ENCODE measurements at places on chromosomes 1 and 21. TPM values are rescaled to one million over a fixed set of nuclear protein-coding genes. Genes with fewer than 3 reads are reported as not detected.
A peak's percentile ranks its signal among the peaks of the same experiment; 100 is the strongest.

The ERG gene
- 15.6 TPM for polyA plus RNA-seq

The PROK1 gene
- polyA plus RNA-seq = not detected

The PPFIA4 gene
- polyA plus RNA-seq = 15.9 TPM

The PGLYRP4 gene
- not detected for polyA plus RNA-seq

The GJA9 gene
- polyA plus RNA-seq = 0.47 TPM

The RBP7 gene
- polyA plus RNA-seq = 18.6 TPM

The SPATA1 gene
- 3.2 TPM for polyA plus RNA-seq

The TMEM39B gene
- 20.4 TPM for polyA plus RNA-seq

The FCRLB gene
- polyA plus RNA-seq = 6.1 TPM

The IL12RB2 gene
- polyA plus RNA-seq = 0.81 TPM

The CACNA1S gene
- 0.76 TPM for polyA plus RNA-seq

The OR6N1 gene
- not detected for polyA plus RNA-seq

The LCE1C gene
- not detected for polyA plus RNA-seq

The CA6 gene
- polyA plus RNA-seq = not detected

DNA sequence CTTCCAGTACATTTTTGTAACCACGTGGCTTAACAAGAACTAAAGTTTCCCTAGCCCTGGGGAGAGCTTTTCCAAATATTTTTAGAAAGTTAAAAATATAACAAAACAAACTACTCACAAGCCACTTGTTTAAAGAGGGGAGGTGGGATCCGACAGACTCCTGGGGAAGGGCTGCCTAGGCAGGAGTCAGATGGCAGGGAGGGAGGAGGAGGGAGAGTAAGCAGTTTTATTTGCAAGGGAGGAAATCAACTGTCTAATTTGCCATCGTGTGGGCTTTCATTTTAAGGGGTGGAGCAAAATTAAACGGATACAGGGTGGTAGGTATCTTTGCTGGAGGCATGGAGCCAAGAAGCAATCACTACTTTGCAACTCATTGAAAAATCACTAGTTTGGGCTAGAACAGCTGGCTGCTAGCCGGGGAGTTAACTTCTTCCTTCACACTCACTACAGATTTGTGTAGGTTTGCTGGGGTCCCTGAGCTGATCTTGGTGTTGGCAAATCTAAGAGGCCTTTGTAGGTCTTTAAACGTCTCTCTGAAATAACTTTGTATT is 8.8 kb downstream of the BARHL2 start:
- DNase-seq = no peak

- DNase-seq = no peak
Measured at GRCh38 chr1:16321176-16321867, 31.0 kb downstream of the FBXO42 start.

DNA sequence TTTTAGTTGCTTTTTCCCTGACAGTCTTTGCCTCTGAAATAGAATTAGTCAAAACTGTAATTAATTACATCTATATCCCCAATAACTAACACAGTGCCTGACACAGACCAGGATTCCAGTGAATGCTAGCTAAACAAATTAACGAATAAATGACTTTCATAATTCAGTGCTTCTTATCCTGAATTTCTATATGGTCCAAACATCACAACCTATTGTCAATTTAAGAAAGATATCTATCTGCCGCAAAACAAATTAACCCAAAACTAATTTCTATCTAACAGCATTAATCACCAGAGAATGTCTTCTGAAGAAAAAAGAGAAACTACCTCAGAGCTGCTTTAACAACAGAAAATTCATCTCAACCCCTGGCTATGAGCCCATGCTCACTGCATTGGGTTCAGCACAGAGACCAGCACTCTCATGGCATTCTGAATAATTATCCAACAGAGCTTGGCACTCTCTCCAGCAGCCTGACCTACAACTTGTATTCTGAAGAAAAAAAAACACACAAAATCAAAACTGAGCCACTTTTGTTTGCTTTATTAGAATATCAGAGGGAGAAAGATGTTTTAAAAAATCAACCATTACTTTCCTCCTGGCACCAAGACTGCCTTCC is 547.3 kb upstream of the BEND5 start:
- no peak for DNase-seq

GRCh38 chr1:30363031-30363430 is 360.4 kb downstream of the MATN1 start:
- DNase-seq = no peak

DNA sequence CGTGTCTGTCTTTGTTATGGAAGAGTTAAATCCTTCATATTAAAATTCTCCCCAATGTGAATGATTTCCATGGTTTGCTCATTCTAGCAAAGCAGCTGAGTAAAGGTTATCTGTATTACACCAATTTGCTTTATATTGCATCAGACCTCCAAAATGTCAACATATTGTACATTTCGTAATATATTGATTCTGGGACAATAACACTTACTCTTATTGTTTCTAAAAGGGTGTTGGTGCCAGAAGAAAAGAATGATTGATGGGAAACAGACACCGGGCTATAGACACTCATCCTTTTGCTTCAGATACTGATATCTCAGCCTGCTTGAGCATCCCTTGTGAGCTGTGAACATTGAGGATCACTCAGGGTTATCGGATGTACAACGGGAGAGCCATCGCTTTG is 7.0 kb downstream of the NTNG1 start:
- no peak for DNase-seq

DNA sequence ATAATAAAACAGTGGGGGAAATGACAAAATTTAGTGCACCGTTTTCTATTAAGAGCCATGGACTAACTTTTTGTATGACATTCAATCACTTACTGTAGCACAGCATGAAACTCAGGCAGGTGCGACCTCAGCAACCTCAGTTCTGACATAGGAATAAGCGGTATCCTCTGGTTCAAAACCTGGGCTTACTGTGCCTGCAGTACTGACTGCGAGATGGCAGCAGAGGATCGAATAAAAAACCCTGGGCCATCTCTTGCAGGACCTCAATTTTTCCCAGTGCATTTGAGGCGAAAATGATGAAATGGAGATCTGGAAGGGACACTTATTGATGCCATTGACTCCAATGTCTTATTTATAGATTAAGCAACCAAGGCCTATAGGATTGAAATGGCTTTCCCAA is 214.7 kb downstream of the ADGRL2 start:
- no peak for DNase-seq

DNA sequence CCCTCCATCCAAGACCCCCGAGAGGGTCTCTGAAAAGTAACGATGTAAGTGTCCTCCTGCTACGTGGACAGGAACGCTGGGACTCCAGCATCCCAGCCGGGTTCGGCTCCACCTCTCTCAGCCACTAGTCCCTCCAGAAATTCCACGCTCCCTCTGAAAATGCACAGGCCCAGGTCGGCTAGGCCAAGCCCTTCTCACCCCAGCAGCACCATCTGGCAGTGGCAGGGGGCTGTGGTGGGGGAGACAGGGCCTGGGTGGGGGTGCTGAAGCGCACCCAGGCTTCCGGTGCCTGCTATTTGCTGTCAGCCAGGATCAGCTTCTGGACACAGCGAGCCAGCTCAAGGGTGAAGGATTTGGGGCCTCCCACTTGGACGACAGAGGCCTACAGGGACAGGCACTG is 73.3 kb downstream of the ARHGEF16 start:
- no peak for DNase-seq

- no peak for DNase-seq
Measured at GRCh38 chr1:184973272-184974055, 844 bp downstream of the NIBAN1 start.

GRCh38 chr1:76938304-76938703 is 71.0 kb downstream of the ST6GALNAC5 start:
- no peak for DNase-seq

- DNase-seq = no peak
Measured at GRCh38 chr1:238927899-238928298, 458.5 kb upstream of the CHRM3 start.

DNA sequence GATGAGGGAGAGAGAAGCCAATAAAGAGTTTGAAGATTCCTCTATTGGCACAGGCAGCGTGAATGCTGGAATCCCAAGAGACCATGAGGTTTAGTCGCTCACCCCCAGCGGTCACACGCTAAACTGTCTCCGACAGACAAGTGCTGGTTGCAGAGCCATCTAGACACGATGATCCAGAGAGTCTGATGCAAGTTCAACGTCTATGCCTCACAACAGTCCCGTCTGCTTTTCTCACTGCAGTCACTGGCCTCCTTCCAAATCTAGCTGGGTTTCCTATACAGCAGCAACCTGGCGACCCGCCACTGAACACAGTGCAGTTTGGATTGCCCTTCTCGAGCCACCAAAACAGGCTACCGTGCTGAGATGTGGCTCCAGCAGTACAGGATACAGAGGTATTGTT is 98.6 kb upstream of the KRTAP19-8 start:
- DNase-seq = no peak

DNA sequence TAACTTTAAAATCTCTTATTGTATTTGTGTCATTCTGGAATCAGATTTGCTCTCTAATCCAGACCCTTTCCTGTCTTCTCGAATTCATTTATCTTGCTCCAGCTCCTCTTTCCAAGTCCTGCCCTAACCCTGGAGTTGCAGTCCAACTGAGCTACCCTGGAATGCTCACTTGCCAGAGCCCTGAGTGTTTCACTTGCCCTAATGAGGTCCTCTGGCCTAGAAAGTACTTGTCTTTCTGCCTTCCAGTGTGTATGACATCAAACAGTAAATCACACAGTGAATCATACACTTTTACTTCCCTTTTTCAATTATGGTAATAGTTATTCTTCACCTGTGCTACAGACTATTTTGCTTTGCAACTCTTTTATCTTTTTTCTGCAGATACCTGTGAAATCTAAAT is 96.9 kb downstream of the NEK7 start:
- no peak for DNase-seq

DNA sequence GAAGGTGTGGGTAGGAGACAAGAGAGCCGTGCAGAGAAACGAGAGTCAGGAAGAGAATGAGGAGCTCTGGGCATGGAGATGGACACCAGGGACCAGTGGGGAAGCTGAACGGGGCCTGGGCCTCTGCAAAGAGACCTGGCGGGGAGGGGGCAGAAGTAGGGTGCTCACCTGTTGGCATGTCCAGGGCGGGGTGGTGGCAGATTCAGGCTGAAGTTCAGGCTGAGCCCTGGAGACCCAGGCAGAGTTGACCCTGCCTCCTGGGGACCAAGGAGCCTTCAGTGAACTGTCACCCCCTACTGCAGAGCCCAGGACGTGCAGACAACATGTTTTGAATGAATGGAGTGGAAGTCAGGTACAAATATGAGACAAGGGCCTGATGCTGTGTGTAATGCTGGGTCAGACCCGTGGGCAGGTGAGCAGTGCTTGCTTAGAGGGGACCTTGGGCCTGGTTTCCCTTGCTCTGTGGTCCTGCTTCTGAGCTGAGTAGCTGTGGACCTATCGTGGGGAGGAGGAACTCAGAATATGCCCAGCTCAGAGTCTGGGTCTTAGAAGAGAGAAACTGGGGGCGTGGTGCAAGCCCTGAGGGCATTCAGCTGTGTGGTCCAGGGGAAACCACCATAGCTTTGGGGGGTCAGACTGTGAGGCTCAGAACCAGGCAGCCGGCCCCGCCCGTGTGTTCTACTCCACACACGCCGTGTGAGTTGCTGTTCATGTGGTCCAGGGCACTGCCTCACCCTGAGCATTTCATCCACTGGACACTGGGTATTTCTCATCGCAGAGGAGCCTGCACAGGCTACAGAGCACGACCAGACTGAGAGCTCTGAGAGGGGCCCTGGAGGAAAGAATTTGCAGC is 21.3 kb upstream of the UMODL1 start:
- DNase-seq = no peak

- DNase-seq = no peak
Measured at GRCh38 chr1:22287946-22288520, 145.1 kb upstream of the WNT4 start.

DNA sequence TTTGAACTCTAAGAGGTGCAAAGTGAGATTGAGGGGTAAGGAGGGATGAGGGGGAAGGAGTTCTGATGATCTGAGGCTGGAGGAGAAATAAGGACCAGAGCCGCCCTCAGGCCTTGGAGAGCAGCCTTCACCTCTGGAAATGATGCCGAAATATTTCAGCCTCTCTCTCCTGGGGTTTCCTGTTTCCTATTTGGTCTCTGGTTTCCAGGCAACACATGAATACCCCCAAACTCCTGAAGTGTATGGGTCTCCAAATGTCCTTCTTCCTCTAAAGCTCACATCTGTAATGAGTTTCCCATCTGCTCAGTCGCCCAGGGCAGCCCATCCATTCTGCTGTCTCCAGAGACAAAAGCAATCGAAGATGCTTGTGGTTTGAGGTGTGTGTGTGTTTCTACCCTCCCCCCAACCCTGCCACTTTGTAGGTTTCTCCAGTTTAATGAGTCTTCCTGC is 52.0 kb upstream of the FAM20B start:
- peak; percentile 16 for DNase-seq

- DNase-seq = no peak
Measured at GRCh38 chr1:92354259-92354658, 55.4 kb downstream of the RPAP2 start.

DNA sequence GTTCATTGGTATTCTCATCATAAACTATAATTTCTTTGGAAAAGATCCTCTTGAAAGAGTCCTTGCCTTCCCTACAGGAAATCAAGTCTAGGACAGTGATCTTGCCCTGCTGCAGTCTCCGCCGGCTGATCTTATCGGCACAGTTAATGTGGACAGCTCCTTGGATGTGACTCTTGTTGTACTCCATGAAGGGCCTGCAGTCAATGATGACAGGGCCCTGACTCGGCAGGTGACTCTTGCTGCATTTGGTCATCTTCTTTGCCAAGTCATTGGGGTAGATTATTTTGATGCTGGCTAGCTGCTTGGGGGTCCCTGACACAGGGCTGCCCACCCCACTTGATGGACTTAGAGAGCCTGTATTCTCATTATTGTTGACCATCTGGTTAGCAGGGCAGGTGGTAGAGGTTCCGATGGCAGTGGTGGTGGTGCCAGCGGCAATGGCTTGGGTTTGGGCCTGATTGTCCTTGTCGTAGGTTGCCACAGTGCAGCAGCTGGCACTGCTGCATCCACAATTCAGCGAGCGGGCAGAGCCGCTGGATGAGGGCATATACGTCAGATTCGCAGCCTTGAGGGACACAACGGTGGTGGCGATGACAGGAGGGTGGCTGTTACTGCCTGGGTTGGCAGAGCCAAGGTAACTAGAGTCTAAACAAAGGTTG is 2.7 kb downstream of the DUSP10 start:
- no peak for DNase-seq

DNA sequence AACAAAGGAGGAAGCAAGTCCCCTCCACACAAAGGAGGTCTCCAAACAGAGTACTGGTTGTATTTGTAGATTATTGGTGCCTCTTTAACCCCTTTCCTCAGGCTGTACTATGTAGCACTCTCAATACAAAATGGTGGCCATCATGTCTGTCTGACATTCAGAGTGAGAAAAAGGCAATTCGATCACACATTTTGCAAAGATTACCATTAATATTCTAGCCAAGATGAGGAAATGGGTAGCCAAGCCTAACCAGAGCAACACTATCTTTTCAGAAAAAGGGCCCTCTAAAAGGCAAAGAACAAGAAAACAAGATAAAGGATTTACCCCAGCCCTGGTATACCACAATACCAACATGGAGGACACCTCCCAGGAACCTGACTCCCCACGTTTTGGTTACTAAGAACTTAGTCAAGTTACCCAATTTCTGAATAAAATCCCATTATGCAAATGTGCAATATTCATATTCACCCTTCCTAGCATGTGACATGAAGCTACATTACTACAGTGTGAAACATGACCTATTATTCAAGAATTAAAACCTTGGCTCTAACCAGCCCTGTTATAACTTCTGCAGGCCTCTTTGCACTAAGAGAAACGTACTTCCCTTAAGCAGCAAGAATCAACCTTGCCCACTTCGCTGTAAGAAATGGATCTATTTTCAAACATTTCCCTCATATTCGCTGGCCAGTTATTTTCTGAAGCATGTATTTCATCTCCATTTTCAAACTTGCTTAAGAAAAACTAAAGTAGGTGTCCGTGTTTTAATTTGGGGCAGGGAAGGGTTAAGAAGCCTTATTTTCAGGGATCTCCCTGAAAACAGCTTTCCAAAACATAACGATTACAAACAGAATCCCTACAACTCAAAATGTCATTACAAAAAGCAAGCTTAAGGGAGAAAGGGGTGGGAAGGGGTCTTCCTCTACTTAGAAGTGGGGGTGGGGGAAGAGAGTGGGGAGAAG is 2.1 kb downstream of the KDM5B start:
- no peak for DNase-seq

Measured in renal pelvis (tissue), 12 donors.